ENCODE measurements at places on chromosomes 3 and 15. TPM values are rescaled to one million over a fixed set of nuclear protein-coding genes. Genes with fewer than 3 reads are reported as not detected.
A peak's percentile ranks its signal among the peaks of the same experiment; 100 is the strongest.

PRTG gene
- total RNA-seq: not detected

GOLGA8O gene
- total RNA-seq: 5.0 TPM

- peaks cover 17% of the 10 kb centered on the region for H3K4me1 ChIP-seq
- DNase-seq: no peak
- no peak overlapping the region for H3K27ac ChIP-seq
- H3K4me3 ChIP-seq: no peak overlapping the region
- no peaks in the 10 kb centered on the region for H3K36me3 ChIP-seq
- H3K27me3 ChIP-seq: no peaks in the 10 kb centered on the region
Measured at GRCh38 chr15:40069178-40070165, 30.5 kb upstream of the SRP14 start.

DNA sequence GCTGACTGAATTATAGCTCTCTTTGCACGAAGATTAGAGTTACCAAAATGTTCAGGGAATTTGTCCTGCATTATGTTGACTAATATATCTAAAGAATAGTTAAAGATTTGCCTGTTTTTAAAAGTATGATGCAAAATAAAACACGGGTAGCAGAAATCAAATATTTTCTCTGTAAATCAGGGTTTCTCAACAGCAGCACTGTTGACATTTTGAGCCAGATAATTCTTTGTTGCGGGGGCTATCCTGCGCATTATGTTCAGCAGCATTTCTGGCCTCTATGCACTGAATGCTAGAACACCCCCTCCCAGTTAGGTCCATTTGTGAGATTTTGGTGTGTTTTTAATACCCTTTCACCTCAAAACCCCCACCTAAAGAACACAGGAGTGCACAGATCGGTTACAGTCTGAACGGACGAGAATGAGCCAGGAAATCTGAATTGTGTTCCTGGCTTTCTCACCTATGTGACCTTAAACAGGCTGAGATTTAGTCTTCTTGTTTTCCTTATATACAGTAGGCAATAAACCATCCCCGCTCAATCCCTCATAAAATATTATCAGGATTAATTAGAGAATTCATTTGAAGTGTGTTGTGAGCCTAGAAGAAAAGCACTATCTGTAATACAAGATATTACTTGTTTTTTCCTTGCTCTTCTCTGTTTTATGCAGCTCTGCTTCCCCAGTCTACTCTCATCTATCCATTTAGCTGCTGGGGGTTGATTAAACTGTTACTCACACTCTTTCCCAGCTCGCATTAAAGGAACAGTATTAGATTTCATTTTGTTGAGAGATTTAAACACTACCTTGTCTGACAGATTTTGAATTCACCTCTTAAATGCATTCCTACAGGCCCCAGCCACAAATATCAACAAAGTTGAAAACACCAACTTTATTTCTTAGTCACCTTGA lies 247.5 kb upstream of the GOLIM4 start:
- H3K27me3 ChIP-seq: no peaks in the 10 kb centered on the region
- DNase-seq: no peak
- H3K4me3 ChIP-seq: no peak overlapping the region
- no peaks in the 10 kb centered on the region for H3K4me1 ChIP-seq
- no peak overlapping the region for H3K27ac ChIP-seq

GRCh38 chr3:43638594-43639447 lies 17.0 kb upstream of the ANO10 start:
- H3K36me3 ChIP-seq: no peaks in the 10 kb centered on the region
- peaks cover 12% of the 10 kb centered on the region for H3K27me3 ChIP-seq
- DNase-seq: peak; percentile 62
- H3K27ac ChIP-seq: no peak overlapping the region
- peaks cover 7% of the 10 kb centered on the region for H3K4me1 ChIP-seq
- no peak overlapping the region for H3K4me3 ChIP-seq

HRH1 gene
- 0.27 TPM for total RNA-seq

OR5K2 gene
- not detected for total RNA-seq

GRCh38 chr3:117553461-117553860 lies 843.9 kb downstream of the TUSC7 start:
- H3K27ac ChIP-seq: no peak overlapping the region
- no peaks in the 10 kb centered on the region for H3K27me3 ChIP-seq
- H3K4me1 ChIP-seq: no peaks in the 10 kb centered on the region
- H3K4me3 ChIP-seq: no peak overlapping the region
- DNase-seq: no peak
- no peaks in the 10 kb centered on the region for H3K36me3 ChIP-seq

DNA sequence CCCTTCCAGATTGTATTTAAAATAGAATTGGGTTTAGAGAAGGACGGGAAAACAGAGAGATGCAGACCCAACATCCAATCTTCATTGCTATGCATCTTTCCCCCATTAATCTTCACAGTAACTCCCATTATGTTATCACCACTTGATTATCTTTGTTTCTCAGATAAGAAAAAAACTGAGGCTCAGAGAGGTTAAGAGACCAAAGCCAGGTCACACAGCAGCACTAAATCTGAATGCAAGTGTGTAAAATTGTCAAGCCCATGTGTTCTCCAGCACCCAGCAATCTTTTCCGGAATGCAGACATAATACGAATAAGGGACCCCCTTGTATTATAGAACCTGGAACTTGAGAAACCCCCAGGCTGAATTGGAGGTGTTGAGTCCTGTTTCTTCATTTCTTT lies 80.5 kb upstream of the TRIM42 start:
- no peak for DNase-seq
- H3K4me1 ChIP-seq: no peaks in the 10 kb centered on the region
- no peaks in the 10 kb centered on the region for H3K36me3 ChIP-seq
- H3K27ac ChIP-seq: no peak overlapping the region

DNA sequence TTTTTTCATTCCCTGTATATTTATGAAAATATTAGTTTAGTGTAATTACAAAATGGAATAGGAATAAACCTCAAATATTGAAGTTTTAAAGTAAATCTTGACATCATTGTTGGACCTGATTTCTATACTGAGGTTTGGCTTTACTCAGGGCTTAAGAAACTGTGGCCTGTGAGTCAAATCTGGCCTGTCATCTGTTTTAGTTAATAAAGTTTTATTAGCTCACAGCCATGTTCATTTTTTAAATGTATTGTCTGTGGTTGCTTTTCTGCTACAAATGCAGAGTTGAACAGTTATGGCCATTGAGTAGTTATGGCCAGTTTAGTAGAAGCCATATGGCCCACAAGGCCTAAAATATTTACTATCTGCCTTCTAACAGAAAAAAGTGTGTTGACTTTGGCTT lies 80.7 kb downstream of the DIPK2A start:
- no peak overlapping the region for H3K4me3 ChIP-seq
- DNase-seq: no peak
- H3K4me1 ChIP-seq: no peaks in the 10 kb centered on the region
- no peak overlapping the region for H3K27ac ChIP-seq
- no peaks in the 10 kb centered on the region for H3K36me3 ChIP-seq
- no peaks in the 10 kb centered on the region for H3K27me3 ChIP-seq

CCR1 gene
- 6.6 TPM for total RNA-seq

GRCh38 chr15:83809345-83809744 lies 155.4 kb downstream of the ADAMTSL3 start:
- no peaks in the 10 kb centered on the region for H3K27me3 ChIP-seq
- no peaks in the 10 kb centered on the region for H3K4me1 ChIP-seq
- no peak overlapping the region for H3K4me3 ChIP-seq
- H3K27ac ChIP-seq: no peak overlapping the region

GRCh38 chr3:71397726-71398125 lies 185.8 kb downstream of the FOXP1 start:
- H3K4me3 ChIP-seq: no peak overlapping the region
- no peaks in the 10 kb centered on the region for H3K36me3 ChIP-seq
- peaks cover 11% of the 10 kb centered on the region for H3K27me3 ChIP-seq
- peaks cover 32% of the 10 kb centered on the region for H3K4me1 ChIP-seq
- H3K27ac ChIP-seq: no peak overlapping the region

DNA sequence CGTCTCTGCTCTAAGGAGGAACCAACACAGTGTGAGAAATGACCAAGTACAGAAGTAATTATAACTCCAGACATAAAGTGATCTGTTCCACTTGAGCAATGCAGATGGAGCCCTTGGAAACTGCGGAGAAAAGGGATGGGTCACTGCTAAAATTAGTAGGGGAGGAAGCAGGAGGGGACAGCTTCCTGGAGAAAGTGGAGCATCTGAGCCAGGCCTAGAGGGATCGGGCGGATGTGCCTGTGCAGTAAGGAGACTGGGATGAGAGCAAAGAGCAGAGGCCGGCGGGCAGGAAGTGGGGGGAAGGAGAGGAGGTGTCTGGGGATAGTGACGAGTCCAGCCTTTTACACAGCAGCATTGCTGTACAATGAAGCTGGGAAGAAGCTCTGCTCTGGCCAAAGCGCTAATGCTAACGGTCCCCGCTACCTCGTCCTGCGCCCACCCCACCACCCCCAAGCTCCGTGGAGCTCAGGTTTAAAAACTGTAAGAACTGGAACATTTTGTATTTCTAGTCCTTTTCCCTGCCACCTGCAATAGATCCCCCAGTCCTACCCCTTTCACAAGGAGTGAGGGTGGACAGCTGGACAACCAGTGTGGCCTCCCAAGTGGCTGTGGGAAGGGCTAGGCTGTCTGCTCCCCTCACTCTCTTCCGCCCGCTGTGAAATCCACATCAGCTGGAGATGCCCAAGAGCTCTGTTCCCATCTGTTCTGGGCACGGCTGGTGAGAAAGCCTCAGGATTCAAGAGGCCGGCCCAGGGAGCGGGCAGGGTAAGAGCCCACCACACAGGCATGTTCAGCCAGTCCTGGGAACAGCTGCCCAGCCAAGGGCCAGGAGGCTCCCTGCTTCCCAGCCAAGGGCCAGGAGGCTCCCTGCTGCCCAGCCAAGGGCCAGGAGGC lies 53.0 kb upstream of the HES1 start:
- peaks cover 15% of the 10 kb centered on the region for H3K4me1 ChIP-seq
- no peak for DNase-seq
- no peak overlapping the region for H3K27ac ChIP-seq
- no peaks in the 10 kb centered on the region for H3K36me3 ChIP-seq
- no peak overlapping the region for H3K4me3 ChIP-seq

PP2D1 gene
- total RNA-seq: not detected

SLC2A2 gene
- not detected for total RNA-seq

FSIP1 gene
- 0.48 TPM for total RNA-seq

ACKR4 gene
- total RNA-seq: not detected

PRR20G gene
- total RNA-seq: not detected

ADIPOQ gene
- not detected for total RNA-seq

RTP3 gene
- total RNA-seq: not detected

GRCh38 chr3:117036259-117036799 lies 326.8 kb downstream of the TUSC7 start:
- no peak for DNase-seq
- no peaks in the 10 kb centered on the region for H3K36me3 ChIP-seq
- no peaks in the 10 kb centered on the region for H3K27me3 ChIP-seq

- H3K27ac ChIP-seq: no peak overlapping the region
- no peak for DNase-seq
- H3K36me3 ChIP-seq: peaks cover 20% of the 10 kb centered on the region
- H3K4me1 ChIP-seq: peaks cover 23% of the 10 kb centered on the region
- H3K4me3 ChIP-seq: no peak overlapping the region
- H3K27me3 ChIP-seq: no peaks in the 10 kb centered on the region
Measured at GRCh38 chr3:11607816-11608215, 35.9 kb downstream of the VGLL4 start.

- peak overlapping the region; percentile 29 for H3K4me3 ChIP-seq
- peaks cover 85% of the 10 kb centered on the region for H3K36me3 ChIP-seq
- peaks cover 91% of the 10 kb centered on the region for H3K4me1 ChIP-seq
- no peaks in the 10 kb centered on the region for H3K27me3 ChIP-seq
- peak overlapping the region; percentile 71 for H3K27ac ChIP-seq
Measured at GRCh38 chr15:38538328-38539007, 26.1 kb downstream of the RASGRP1 start.

GRCh38 chr3:31423482-31423881 lies 109.2 kb upstream of the STT3B start:
- peaks cover 6% of the 10 kb centered on the region for H3K36me3 ChIP-seq
- peaks cover 6% of the 10 kb centered on the region for H3K4me1 ChIP-seq
- no peak overlapping the region for H3K27ac ChIP-seq
- H3K27me3 ChIP-seq: no peaks in the 10 kb centered on the region

- H3K27me3 ChIP-seq: no peaks in the 10 kb centered on the region
- H3K27ac ChIP-seq: no peak overlapping the region
- H3K4me3 ChIP-seq: no peak overlapping the region
- H3K36me3 ChIP-seq: peaks cover 2% of the 10 kb centered on the region
- no peaks in the 10 kb centered on the region for H3K4me1 ChIP-seq
Measured at GRCh38 chr3:71238355-71238757, 345.2 kb downstream of the FOXP1 start.

DNA sequence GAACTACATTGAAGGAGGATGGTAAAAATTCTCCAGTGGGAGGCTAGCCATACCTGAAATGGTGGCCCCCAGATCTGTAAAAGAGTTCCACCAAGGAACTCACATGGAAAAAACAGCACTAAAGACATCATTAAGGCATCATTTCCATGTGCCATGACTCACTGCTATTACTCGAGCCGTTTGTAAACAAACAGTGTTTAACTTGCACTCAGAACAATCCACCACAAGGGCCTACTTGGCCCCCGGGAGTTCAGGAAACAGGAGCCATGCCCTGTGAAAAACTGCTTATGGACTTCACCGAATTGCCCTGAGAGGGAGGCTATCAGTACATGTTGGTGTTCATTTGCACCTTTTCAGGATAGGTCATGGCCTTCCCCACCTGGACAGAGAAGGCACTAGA lies 18.2 kb downstream of the CCR4 start:
- DNase-seq: no peak
- no peak overlapping the region for H3K4me3 ChIP-seq
- no peaks in the 10 kb centered on the region for H3K27me3 ChIP-seq

IQCF2 gene
- total RNA-seq: not detected

DNA sequence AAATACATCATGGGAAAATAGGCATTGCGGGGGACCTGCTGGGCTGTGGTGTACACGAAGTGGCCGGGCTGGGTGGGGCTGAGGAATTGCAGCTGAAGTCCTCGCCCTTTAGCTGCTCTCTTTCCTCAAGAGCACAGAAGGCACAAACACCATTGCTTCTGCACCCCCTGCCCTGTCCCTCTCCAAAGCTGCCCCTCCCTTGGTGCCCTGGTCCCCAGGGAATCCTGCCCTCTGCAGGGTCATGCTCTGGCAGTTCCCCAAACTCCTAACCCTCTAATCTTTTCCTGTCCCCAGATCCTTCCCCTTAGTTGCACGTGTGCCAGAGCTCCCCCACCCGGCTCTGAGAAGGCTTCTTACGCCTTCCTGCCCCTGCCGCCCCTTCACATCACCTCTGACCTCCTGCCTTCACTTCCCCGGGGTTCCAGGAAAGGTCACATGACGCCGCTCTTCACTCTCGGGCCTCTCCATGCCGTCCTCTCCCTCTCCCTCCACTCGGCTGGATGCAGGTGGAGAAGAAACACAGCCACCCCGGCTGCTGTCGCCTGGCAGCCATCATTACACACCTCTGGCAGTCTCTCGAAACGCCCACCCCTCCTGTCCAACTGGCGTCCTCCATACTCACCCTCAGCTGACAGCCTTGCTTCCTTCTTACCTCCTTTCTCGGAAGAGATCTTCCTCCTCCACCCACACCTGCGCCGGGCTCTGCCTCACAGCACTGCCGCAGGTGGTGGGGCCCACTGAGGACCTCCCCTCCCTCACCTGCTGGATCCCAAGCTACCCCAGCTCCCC lies 6.9 kb upstream of the PCSK6 start:
- H3K4me1 ChIP-seq: peaks cover 28% of the 10 kb centered on the region
- H3K4me3 ChIP-seq: no peak overlapping the region
- no peak overlapping the region for H3K27ac ChIP-seq
- H3K36me3 ChIP-seq: no peaks in the 10 kb centered on the region
- no peak for DNase-seq

GRCh38 chr15:35630985-35631384 lies 85.0 kb upstream of the DPH6 start:
- H3K4me1 ChIP-seq: no peaks in the 10 kb centered on the region
- no peaks in the 10 kb centered on the region for H3K36me3 ChIP-seq
- H3K27me3 ChIP-seq: peaks cover 10% of the 10 kb centered on the region
- no peak for DNase-seq

- DNase-seq: no peak
- no peak overlapping the region for H3K27ac ChIP-seq
- no peak overlapping the region for H3K4me3 ChIP-seq
- H3K36me3 ChIP-seq: no peaks in the 10 kb centered on the region
- no peaks in the 10 kb centered on the region for H3K27me3 ChIP-seq
Measured at GRCh38 chr15:69830876-69831275, 266.8 kb downstream of the TLE3 start.
